ENCODE measurements at places on chromosomes 3 and 15.

DNA sequence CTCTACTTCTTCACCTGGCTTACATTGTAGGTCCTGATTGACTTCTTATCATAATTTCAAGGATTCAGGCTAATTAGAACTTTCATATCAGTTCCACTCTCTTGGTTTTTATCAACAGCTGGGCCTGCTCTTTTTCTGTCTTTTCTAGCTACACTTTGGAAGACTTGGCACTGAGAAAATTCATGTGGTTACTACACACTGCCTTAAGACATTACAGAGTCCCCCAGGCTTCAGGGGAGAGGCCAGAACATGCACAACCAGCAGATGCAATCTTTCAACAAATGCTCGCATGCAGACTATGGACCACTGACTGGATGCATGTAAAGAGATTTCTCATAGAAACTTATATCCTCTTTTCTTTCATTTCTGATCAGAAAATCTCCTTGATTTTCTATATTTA lies 423.5 kb downstream of the TUSC7 start:
- DNase-seq = no peak

DNA sequence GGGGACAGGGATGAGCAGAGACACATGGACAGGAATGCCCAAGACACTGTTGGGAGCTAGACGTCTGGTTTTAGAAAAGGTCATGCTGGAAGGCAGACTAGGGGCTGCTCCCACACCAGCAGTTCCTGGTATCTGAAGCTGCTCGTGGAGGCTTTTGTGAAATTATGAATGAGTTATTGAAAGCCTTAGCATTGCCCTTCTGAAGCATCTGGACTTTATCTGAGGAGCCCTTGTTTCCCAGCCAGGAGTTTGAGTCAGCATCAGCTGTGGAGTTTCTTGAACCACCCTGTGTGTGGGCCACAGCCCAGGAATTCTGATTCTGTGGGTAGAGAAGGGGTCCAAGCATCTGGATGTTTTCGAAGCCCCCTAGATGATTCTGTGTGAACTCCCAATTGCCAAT lies 258.7 kb downstream of the SLCO3A1 start:
- no peak for DNase-seq

- peak; percentile 30 for DNase-seq
Observed at GRCh38 chr3:58333206-58334012, 717 bp downstream of the PXK start.

- no peak for DNase-seq
Observed at GRCh38 chr3:14496351-14496750, 43.8 kb downstream of the GRIP2 start.

- no peak for DNase-seq
Observed at GRCh38 chr15:68054628-68055223, 611 bp downstream of the PIAS1 start.

DNA sequence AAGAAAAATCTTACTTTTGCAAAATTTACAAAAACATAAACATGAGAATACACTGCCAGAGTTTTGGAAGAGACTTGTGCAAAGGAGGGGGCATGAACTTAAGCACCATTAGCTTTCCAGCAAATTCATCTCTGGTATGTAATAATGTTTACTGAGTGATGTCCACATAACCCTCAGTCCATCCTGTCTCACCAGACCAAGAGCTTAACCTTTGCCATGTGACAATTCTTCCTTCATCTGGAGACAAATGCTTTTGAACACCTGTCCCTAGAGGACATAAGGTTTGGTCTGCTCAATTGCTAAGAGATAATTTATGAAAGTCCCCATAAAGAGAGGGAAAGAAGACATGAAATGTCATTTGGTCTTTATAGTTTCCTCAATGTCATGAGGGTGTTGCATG lies 412.3 kb downstream of the ERC2 start:
- no peak for DNase-seq

GRCh38 chr15:76840830-76841460 lies 64.2 kb downstream of the SCAPER start:
- DNase-seq = peak; percentile 38

DNA sequence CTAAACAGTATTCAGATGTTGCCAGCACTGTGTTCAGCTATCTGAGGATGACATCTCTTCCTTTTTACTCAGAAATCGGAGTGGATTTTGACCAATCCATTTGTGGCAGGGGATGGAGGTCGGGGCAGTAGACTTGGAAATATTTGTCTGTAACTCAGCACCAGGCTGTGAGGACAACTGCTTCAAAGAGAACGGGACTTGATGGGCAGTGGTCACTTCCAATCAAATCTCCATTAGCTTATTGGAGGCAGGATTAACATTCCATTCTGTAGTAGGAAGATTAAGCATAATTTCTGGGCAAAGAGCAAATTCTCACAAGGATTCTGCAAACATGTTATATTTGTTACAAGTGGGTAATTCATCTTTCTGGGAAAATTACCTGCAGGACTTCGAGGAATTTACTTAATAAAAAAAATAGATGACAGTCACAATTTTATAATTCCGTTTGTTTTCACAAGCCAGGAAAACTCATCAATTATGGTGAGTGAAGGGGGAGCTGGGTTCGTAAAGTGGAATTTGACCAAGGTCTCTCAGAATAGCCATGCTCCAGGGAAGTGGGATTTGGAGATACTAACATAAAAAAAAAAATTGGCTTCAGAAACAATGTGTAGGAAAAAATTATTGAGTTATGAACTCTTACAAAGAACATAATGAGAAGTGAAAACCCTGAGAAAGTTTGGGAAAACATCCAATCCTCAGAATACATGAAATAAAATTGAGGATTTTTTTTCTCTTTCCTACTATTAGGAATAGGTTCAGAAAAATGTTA lies 18.1 kb downstream of the CRABP1 start:
- no peak for DNase-seq

- no peak for DNase-seq
Observed at GRCh38 chr15:80464951-80465625, 60.9 kb downstream of the ARNT2 start.

- DNase-seq = no peak
Observed at GRCh38 chr3:113186566-113186965, 24.8 kb upstream of the BOC start.

GRCh38 chr15:83484636-83485035 lies 37.5 kb downstream of the SH3GL3 start:
- DNase-seq = no peak

DNA sequence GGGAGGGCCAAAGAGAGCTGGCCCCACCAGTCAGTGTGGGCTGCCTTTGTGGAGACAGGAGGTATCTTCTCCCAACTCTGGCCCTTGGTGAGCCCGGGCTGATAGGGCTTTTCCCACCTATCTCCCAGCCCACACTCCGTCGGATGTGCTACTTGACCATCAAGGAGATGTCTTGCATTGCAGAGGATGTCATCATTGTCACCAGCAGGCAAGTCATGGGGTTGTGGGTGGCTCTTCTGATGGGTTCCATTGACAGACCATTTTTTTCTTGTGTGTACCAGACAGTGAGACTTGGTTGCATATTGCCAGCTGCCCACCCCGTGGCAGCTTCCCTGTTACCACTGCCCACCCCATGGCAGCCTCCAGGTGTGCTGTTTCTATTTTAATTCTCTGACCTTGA lies 3.3 kb downstream of the COPG1 start:
- DNase-seq = no peak

Measured in hematopoietic multipotent progenitor cell treated with erythropoietin and hydrocortisone succinate and interleukin-3 and kit ligand, for 8 days (in vitro differentiated cells).